Brain (organoid and tissue), 16 donors: ENCODE measurements at places on chromosomes 12 and 14. TPM values are rescaled to one million over a fixed set of nuclear protein-coding genes. Genes with fewer than 3 reads are reported as not detected.

Gene MSI1
- 69.7 TPM for polyA plus RNA-seq

Gene GSG1
- polyA plus RNA-seq = not detected

Gene FOXA1
- polyA plus RNA-seq = 20.9 TPM

Gene FITM1
- 2.5 TPM for polyA plus RNA-seq

Gene ASCL1
- polyA plus RNA-seq = 368 TPM

Gene HAL
- not detected for polyA plus RNA-seq
